ENCODE measurements at places on chromosomes 7 and 10.

DNA sequence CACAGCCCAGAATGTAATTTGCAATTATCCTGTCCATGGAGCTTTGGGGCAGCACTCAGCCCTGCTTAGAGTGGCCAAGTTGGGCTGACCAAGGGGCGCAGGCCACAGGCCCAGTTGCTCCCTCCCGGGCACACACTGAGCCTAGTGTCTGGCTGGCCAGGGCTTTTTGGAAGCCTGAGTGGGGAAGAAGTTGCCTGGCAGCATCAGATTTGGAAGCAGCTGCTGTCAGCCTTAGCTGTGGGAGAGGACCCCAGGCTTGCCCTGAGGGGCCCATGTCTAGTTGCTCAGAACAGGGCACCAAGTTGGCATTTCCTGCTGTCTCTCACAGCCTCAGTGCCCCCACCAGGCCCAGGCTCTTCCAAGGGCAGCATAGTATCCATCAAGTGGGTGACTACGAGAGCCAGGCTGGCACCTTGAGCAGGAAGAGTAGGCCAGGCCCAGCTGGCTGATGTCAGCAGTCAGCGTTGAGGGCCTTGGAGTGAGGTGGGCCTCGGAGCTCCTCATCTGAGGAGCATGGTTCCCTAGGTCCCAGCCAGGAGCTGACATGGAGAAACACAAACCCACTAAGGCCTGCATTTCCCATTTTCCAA lies 14.4 kb downstream of the ANTXRL start:
- no peak for DNase-seq

DNA sequence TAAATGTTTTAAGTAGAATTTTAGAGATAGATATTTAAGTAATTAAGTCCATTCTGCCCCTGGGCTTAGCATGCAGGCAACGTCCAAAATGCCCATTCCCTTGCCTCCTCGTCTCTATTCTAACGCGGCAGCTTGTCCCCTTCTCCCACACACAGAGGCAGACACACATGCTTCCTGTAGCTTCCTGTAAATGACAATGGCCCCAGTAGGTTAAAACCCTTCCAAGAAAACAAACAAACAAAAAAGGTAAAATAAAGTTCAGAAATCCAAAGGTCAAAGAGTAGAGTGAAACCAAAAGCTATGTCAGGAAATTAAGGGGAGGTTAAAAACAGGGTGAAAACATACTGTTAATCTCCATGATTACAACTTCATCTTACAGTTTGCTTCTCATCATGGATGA lies 857.6 kb downstream of the GATA3 start:
- no peak for DNase-seq

GRCh38 chr7:45657890-45658715 lies 83.9 kb downstream of the ADCY1 start:
- no peak for DNase-seq

DNA sequence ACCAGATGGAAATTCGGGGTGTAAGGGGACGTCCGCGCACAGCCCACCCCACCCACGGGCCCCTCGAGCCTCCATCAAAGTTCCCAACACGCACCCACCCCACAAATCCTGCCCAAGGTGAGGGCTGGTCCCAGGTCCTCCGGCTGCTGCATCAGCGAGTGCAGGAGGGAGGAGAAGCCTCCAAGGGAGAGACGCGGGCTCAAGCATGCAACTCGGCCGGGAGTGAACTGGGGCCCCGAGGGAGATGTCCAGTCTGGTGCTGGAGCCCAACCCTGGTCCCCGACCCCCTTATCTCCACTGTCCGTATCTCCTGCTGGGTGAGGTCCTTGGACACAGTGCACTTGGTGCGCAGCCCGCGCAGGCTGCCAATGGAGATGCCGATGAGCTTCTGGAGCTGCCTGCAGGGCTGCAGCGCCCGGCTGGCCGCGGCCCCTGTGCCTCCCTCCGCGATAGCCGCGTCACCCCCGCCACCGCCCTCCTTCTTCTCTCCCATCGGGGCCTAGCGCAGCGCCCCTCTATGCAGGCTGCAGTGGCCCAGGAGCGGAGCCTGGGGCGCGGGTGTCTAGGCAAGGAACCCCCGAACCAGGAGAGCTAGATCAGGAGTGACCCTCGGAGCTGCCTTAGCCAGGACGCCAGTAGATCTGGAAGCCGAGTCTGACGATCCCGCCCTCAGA lies 489.2 kb downstream of the ZNF33B start:
- no peak for DNase-seq

- no peak for DNase-seq
Measured at GRCh38 chr10:88082806-88083596, 219.6 kb downstream of the PTEN start.

DNA sequence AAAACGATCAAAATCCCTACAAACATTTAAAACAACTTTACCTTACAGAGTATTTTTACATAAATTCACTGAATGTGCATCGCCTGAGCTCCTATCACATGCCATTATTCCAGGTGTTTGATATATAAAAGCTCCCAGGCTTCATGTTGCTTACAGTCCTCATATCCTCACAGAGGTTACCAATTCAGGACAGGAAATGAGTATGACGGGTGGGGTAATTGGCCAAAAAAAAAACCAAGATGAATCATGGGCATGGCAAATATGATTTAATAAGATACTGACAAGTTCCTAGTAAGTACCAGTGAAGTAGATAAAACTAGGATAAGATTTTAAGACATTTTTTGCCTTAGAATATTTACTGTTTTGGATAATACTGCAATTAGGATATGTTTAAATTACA lies 135.8 kb downstream of the KMT2E start:
- no peak for DNase-seq

- no peak for DNase-seq
Measured at GRCh38 chr10:104316321-104317099, 21.8 kb downstream of the ITPRIP start.

DNA sequence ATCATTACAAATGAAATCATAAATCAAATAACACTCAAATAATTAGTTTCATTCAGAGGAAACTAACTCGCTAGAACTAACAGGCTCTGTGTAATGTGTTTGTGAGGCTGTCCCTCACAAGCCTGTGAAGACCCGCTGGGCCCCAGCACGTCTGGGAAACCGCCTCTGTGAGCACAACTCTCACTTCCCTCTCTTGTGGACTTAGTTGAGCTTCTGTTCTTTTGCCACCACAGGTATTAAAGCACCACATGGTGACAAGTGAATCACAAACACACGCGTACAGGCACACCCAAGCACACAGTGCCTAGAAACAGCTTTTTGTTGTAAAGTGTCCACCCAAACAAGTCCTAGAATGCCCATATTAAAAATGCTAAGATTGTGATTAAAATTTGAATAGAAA lies 51.0 kb downstream of the ZNF777 start:
- DNase-seq, result no peak

- DNase-seq, result peak; percentile 23
Measured at GRCh38 chr10:110455446-110455845, 42.3 kb upstream of the DUSP5 start.

Data from stimulated activated CD8-positive, alpha-beta memory T cell treated with anti-CD3 and anti-CD28 coated beads, Interleukin-7, amount 100 ng/mL, for 4 hours (primary cell).